Motor neuron (in vitro differentiated cells): ENCODE measurements at places on chromosomes 3 and 15. TPM values are rescaled to one million over a fixed set of nuclear protein-coding genes. Genes with fewer than 3 reads are reported as not detected.

The COL8A1 gene
- 0.47 and 0.53 TPM in 2 replicates for total RNA-seq

GRCh38 chr3:31766669-31767068 is 214.4 kb downstream of the OSBPL10 start:
- ATAC-seq, result no peak

DNA sequence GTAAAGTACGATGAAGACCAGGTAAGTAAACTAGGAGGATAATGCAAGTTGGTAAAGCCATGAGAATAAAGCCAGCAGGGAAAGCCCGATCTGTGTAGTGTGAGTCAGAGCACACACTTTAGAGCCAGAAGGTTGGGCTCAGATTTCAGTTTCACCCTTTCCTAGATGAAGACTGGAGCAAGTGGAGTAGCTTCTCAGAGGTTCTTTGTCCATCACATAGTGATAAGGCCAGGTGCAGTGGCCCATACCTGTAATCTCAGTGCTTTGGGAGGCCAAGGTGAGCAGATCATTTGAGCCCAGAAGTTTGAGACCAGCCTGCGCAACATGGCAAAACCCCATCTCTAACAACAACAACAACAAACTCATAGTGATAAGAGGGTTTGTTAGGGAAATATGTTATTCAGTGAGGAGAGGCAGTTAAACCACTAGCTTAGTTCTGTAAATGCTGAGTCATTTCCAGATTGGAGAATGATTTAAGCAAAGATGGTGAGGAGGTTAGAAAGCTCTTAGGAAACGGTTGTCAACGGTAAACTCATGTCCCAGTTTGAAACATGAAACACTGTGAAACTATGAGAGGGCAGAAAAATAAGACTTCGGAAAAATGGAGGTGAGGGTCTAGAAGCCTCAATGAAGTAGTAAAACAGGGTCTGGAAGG is 39.0 kb downstream of the IL12A start:
- ATAC-seq, result no peak

The CPLX3 gene
- 0.29 and 0.30 TPM in 2 replicates for total RNA-seq

- no peak for ATAC-seq
Measured at GRCh38 chr3:46214751-46215352, 6.7 kb upstream of the CCR1 start.

GRCh38 chr3:170638988-170639387 is 53.1 kb upstream of the SLC7A14 start:
- no peak for ATAC-seq

- ATAC-seq, result no peak
Measured at GRCh38 chr3:178003756-178004155, 532.5 kb upstream of the KCNMB2 start.
